ENCODE measurements at places on chromosomes 2 and 18.

- no peak for DNase-seq
These were observed 142.9 kb downstream of the CHST9 start for GRCh38 chr18:27042177-27042576.

GRCh38 chr18:10245846-10246175, 208.6 kb upstream of the APCDD1 start:
- DNase-seq, result no peak

DNA sequence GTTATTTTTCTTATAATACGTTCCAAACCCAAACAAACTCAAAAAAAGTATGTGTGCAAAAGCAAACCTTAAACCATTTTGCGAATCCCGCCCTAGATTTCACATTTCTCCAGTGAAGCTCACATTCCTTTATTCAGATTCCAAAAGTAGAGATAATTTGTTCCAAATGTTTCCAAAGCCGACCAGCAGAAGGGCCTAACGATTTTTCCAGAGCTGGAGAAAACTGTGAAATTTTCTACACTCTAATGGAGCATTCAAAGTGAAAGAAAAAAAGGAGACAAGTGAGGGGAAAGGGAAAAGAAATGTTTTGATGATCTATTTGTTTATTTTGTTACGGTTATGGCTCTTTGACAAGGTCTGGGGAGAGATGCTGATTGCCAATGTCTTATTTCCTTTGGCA, 286.5 kb upstream of the SLC14A2 start:
- no peak for DNase-seq

GRCh38 chr18:57973889-57974288, 70.1 kb upstream of the NEDD4L start:
- no peak for DNase-seq

GRCh38 chr2:215836881-215837280, 176.5 kb downstream of the MREG start:
- DNase-seq, result no peak

Data from stimulated activated CD8-positive, alpha-beta memory T cell treated with anti-CD3 and anti-CD28 coated beads, Interleukin-15, amount 100 ng/mL, for 1 hour (primary cell).